NCI-H345 (cell line): ENCODE measurements at places on chromosomes 1 and 21.
A peak's percentile ranks its signal among the peaks of the same experiment; 100 is the strongest.

GRCh38 chr1:228021355-228022030 is 14.7 kb downstream of the WNT3A start:
- DNase-seq = peak; percentile 29

GRCh38 chr1:170704256-170704655 is 40.3 kb downstream of the PRRX1 start:
- no peak for DNase-seq

- no peak for DNase-seq
Measured at GRCh38 chr1:220878191-220879075, 810 bp upstream of the HLX start.

DNA sequence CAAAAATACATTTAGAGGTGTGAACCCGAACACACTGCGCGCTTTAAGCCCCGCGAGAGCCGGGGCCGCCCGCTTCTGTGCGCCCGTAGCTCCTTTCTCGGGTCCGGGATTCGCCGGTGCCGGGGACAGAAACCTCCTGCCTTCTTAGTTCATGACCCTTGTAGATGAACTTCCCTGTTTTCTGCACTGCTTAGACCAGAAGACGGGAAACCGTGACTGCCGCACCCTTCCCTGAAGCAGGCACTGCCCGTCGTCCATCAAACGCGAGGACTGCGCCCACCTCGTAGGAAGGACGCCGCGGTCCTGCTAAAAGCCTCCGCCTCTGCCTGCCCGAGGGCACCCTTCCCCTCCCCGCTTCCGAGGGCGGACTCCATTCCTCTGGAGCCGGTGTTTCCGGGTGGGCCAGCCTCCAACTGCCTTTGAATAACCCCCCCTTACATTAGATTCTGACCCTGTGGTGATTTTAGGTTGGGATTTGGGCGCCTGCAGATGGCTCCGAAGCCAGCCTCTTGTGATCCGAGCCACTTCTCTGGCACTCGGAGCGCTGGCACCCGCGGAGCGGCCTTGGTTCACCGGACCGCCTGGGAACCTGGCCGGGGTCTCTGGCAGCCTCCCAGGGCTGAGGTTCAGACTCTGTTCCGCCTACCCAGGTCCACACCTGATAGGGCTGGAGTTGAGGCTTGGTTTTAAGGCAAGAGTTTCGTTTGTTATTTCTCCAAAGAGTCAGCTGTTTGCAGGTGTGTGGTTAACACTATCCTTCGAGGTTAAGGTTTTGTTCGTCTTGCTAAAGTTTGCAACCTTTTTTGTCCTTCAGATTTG is 1.2 kb upstream of the PTTG1IP start:
- peak; percentile 62 for DNase-seq

DNA sequence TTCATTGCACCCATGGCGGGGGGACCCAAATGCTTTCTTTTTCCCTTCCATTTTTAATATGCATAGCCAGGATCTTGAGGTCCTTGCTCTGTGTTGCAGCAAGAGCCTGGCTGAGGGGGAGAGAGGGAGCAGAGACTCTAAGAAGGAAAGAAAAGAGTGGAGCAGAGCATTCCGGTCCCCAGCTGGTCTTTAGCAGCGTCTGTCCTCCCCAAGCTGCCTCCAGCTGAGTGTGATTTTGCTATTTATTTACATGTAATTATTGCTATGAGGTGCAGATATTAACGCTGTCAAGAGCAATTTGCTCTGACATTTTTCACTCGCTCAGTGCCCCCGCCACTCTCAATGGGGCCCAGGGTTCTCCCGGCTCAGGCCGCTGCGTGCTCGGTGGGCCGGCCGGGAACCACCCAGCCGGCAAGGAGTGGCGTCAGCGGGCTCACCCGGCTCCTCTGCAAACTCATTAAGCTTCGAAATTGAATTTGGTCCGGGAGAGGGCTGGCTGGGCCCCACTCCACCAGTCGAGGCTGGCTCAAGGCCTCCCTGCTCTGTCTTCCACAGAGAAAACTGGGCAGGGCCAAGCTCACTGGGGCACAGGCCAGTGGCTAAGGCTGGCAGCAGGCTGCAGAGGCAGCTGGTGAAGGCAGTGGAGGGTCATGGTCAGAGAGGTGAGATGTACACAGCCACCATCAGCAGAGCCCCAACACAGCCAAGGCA is 93.2 kb downstream of the PAX7 start:
- no peak for DNase-seq

- DNase-seq = no peak
Measured at GRCh38 chr1:92165389-92165788, 52.3 kb upstream of the C1orf146 start.

- no peak for DNase-seq
Measured at GRCh38 chr21:27369978-27370571, 403.2 kb upstream of the ADAMTS5 start.

DNA sequence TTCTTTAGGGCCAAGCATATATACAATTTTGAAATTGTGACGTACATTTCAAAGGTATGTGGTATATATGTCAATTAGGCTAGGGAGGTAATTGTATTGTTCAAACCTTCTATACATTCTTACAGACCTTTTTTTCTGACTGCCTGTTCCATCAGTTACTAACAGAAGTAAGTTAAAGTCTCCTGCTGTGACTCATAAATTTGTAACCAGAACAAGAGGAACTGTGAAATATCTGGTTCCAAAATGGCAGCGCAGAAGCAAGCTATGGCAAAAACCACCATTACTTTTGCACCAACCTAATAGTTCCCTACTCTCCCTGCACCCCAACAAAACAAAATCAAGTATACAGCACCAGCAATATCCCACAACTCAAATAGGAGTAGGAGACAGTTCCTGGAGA is 93.6 kb downstream of the ENAH start:
- DNase-seq = no peak

GRCh38 chr1:9476790-9477463 is 62.3 kb upstream of the SLC25A33 start:
- peak; percentile 27 for DNase-seq

GRCh38 chr1:109763646-109764415 is at the start of gene EPS8L3:
Gene EPS8L3 (minus strand): TSS chr1:109763923. CDS start chr1:109761749, 2,174 bp downstream.
- DNase-seq = no peak

DNA sequence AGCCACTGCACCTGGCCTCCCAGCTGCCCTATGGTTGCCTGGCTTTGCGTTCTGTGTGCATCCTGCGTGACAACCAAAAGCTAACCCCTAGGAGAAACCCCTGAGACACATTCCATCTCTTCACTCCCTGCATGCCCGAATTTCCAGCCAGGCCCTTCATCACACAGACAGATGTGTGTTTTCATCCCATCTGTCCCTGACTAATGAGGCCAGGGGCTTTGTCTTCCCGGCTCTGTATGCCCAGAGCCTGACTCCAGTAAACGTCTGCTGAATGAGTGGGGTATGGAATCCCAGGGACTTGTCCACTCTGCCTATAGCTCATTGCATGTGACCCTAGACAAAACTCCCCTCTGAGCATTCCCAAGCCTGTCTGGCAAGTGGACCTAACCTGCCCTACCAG is 9.6 kb downstream of the ESPN start:
- DNase-seq = no peak

DNA sequence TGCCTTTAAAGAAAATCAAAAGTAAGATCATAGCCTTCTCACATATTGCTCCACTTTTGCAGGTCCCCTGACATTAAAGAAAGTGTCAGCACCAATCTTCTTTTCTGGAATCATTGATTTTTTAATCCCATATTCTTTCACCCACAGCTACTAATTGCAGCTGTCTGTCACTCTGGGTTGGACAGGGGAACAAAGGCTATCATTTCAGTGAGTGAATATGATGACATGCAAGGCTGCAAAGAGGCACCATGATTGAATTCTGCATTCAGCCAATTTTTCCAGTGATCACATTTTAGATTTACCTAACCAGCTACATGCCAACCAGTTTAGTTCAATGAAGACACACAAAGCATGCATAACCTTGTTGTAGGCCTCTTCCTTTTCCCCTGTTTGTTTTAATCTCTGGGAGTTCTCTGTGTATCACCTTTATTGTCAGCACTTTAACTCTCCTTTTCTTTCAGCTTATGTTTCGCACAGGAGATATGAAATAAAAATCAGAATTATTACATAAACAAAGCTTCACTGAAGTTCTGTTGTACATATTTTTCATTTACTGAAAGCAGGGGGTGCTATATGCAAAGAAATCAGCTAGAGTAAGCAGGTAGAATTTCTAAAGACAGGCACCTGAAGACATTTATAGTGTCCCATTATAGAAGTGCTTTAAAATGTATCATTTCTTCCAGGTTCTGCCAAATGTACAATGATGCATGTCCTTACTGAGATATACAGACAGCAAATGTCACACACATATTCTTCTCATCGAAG is 584.8 kb downstream of the PLA2G4A start:
- peak; percentile 32 for DNase-seq

DNA sequence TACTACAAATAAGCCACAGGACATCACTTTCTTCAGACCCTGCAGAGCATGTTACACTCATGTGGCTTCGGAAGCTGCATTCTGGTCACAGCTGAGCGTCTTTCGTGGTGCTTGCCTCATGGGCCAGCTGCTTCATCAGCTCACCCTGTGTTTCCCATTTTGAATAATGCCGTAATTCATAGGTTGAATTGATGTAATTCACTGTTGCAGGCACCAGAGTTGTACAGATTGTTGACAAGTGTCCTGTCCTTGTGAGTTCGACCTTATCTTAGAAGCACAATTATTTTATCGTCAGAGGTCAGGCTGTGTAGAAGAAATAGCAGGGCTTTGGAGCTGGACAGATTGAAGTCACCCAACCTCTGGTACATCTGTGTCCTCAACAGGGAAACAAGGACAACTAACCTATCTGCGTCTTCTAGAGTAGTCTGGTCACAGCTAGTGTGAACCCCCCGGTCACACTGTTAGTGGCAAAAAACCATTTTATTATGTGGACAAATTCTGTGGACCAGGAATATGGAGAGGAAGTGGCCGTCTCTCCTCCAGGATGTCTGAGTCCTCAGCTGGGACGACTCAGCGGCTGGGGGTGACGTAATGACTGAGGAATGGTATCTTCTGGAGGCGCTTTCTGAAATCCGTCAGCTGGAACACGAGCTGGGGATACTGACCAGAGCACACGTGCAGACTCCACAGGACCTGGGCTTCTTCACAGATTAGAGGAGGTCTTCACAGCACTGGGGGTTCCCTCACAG is 17.8 kb downstream of the PKNOX1 start:
- no peak for DNase-seq

- DNase-seq = no peak
Measured at GRCh38 chr21:44477131-44477530, 21.8 kb downstream of the LRRC3 start.

DNA sequence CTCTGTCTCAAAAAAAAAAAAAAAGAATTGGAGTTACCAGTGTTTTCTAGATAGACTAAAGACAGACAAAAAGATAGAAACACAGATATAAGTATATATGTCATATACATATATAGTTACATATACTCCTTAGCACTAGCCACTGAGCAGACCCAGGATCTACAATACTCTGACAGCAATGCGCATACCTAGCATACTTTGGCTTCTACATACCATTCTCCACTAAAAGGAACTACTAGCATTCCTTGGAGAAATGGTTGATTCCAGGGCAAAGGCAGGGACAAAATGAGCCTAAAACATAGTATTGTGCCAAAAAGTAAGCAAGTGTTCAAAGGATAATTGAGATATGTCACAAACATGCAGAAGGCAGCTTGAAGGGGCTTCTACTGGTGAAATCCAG is 22.7 kb downstream of the SYNJ1 start:
- no peak for DNase-seq

- DNase-seq = no peak
Measured at GRCh38 chr1:31690921-31691320, 12.9 kb downstream of the COL16A1 start.

GRCh38 chr1:28898405-28898881 is 15.9 kb upstream of the EPB41 start:
- DNase-seq = no peak

DNA sequence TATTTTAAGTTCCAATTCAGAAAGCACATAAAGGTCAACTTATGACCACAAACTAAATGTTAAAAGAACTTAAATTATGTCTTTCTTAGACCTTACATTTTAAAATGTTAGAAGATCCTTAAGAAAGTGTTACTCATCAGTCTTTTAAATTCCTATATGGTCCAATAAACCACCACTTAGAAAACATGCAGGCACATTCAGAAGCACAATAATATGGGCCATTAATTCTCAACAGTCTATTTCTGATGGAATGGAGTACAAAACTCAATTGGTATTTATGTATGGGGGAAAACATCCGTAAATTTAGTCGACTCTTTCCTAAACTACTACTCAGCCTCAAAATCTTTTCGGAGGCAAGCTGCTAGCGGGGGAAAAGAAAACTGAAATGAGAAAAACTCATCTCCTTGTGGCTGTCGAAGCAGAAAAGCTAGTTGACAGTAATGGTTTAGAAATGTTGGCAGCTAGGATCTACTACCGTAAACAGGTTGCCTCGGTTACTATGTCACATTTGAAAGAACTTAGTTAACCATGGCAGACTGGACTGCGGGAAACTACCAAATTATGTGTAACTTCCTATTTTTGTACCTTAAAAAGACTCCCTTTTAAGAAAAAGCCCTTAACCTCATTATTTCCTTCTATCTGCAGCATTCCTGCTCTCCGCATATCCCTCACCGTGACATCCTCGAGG is 1.0 kb downstream of the TRMT1L start:
- no peak for DNase-seq

GRCh38 chr1:116323491-116323890 is 49.6 kb upstream of the ATP1A1 start:
- DNase-seq = peak; percentile 78

DNA sequence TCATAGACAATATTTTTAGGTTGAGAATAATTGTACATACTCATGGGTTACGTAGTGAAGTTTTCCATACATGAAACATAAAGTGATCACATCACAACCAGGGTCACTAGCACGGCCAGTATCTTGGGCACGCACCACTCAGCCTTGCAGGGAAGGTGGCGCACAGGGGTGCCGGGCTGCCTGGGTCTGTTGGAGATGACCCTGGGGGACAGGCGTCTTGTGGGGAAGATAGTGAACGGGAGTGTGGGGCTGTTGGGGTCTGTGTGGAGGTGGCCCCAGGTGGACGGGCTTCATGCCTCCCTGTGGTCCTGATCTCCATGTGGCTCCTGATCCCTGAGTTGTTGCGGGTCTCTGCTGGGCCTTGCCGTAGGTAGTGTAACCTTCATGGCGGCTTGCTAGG is 38.3 kb upstream of the PRSS38 start:
- no peak for DNase-seq

GRCh38 chr1:17601643-17602382 is 62.3 kb downstream of the ARHGEF10L start:
- DNase-seq = no peak

DNA sequence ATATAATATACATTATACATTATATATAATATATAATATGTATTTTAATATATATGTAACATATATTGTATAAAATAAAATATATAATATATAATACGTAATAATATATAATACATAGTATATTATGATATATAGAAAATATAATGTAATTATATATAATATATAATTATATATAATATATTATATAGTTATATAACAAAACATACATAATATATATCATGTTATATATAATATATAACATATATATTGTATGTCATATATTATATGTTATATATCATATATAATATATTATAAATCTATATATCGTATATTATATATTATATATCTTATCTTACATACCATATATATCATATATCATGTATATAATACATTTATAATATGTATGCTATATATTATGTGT is 248.2 kb upstream of the TPTE start:
- DNase-seq = no peak
